ENCODE measurements at places on chromosomes 5 and 9.
A peak's percentile ranks its signal among the peaks of the same experiment; 100 is the strongest.

GRCh38 chr9:35070823-35071813 is 1.3 kb downstream of the VCP start:
- DNase-seq, result no peak

DNA sequence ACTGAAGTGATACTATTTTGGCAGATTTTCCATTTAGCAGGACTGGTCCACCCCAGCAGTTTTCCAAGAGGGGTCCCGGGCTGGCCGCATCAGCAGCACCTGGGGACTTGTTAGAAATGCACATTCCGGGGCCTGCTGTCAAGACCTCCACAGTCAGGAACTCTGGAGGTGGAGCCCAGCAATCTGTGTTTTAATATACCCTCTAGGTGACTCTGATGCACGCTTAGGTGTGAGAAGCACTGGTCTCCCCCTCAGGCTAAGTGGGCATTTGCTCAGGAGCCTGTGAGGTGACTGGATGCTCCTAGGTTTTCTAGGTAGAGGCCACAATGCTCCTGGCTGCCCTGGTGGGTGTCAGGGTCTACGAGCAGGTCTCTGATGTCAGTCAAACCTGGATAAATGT is 81.7 kb downstream of the DCP2 start:
- DNase-seq, result no peak

- no peak for DNase-seq
Observed at GRCh38 chr9:111147041-111147440, 108.8 kb upstream of the LPAR1 start.

DNA sequence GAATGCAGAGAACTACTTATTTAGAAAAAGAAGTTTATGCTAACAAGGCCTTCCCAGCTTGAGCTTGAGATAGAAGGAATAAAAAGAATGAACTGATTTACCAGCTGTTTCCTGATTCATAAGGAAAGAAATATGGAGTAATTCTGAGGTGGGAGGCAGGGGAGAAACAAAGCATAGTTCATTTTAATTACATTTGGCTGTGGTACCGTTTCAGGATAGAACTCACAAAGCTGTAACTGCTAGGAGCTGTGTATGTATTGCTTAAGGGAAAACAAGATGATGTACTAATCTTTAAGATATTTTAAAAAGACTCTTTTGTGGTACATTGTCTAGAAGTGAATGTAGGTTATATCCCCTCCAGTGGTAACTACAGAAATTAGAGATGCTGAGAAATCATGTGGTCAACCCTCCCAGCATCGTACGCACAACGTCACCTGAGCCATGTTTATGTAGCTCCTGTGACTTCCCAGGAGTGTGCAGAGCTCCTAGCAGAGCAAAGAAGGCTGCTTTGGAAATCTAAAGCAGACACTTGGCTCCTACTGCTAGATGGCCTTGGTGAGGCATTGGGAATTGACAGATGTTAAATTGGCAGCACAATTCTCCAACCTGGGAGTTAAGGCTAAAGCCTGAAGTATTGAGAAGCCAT is 208.3 kb upstream of the VLDLR start:
- no peak for DNase-seq

DNA sequence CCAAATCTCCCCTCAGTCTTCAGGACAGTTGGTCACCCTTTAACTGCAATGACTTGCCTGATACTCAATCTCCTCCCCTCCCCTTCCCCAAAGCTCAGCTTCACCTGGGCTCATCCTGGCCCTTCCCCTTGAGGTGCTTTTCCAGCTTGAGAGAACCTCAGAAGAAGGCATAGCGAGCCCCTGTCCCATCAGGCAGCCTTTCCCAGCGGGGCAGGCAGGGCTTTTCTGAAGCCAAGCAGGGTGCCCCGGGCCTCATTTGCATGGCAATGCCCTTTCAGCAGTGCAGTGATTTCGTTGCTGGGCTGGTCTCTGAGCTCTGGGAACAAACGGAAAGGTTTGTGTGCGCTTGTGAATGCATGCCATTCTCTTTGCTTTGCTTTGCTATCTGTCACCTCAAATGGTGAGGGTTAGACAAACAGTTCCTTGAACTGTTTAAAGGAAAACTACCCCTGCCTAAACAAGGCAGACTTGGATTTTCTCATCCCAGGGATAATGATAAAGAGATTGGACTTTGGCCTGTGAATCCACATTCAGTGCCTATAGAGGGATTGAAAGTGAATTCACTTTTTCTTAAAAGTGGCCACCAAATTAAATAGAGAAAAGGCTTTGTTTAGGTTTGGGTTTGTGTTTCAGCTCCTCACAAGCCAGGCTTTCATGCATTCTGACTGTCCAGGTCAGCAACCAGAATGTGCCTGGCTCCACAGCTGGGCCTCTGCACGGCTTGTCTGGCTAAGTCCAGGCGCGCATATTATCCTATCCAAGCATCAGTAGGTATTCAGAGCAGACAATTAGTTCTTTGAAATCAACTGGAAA is 165.3 kb downstream of the ZNF608 start:
- no peak for DNase-seq

DNA sequence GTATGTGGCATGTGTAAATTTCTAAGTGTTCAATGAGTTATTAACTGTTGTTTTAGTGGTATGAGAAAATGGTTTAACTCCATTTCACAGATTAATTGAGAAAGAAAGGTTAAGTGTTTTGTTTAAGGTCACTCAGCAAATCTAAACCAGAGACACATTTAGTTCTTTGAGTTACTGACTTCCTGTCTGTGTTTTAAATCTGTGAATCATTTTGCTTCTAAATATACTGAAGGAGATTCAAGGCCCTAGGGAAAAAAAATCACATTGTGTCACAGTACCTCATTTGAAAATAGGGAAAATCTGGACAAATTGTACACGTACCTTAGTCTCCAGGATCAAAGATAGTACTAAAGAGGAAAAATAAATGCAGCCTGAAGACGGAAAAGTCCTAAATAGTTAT is 368.2 kb downstream of the TMEM161B start:
- no peak for DNase-seq

DNA sequence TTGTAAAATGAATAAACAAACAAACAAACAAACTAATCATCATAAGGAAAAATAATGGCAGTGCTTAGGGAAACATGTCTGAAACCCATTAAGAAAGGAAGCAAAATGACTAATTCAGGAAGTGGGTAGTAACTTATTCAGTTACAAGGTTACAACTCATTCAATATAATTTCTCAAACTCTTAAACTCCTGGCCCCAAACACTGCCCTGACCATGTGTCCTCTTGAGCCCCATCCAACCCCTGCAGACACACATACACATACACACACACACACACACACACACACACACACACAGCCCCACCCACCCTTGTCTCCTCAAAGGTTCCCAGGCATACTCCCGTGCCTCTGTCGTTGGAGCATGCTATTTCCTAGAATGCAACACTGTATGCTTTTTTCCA is 193.9 kb downstream of the SEC61B start:
- no peak for DNase-seq

DNA sequence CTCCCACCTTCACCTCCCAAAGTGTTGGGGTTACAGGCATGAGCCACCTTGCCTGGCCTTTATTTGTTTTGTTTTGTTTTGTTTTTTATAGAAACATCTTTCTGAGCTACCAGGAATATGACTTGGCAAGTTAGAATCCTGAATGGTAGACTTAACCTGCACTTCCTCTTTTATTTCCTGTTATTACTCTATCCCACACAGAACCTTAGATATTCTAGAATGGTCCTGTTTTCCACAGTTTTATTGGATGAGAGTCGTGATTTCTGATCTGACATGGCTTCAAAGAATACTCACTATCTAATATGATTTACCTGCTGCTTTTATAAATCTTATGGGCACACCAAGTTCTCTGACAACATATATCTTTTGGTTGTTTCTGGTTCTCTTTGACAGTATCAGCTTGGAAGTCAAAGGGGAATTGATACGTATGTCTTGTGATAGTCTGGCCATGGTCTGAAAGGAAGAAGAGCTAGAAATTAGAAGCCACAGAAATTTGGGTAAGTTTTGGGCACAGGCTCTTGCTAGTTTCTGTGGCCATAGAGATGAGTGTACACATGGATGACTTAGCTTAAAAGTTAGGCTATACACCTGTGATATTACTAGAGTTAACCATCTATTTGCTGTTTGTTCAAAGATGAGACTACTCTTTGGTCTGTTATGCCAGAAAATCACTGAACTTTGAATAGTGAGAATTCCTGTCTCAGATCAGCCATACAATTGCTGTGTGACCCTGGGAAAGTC is 4.7 kb upstream of the PANK3 start:
- no peak for DNase-seq

DNA sequence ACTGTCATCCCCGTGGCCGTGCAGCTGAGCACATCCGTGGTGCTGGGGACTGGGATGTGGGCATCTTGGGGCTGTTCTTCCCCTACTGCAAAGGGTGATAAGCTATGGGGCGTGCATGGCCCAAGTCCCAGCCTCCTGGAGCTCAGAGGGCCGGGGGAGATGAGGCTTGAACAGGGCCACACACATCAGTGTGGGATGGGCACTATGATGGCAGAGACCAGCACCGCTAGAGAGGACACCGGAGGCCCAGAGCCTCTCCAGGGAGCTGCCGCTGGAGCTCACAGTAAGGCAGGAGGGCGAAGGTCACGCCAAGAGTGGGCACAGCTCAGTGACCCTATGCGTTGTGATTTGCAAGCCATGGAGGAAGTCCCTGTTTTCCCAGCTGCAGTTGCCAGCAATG is 63.5 kb downstream of the OLFM1 start:
- no peak for DNase-seq

GRCh38 chr5:72848474-72849428 is 32.3 kb downstream of the TNPO1 start:
- peak; percentile 20 for DNase-seq

GRCh38 chr5:50657044-50657443 is 9.4 kb upstream of the PARP8 start:
- DNase-seq, result no peak

DNA sequence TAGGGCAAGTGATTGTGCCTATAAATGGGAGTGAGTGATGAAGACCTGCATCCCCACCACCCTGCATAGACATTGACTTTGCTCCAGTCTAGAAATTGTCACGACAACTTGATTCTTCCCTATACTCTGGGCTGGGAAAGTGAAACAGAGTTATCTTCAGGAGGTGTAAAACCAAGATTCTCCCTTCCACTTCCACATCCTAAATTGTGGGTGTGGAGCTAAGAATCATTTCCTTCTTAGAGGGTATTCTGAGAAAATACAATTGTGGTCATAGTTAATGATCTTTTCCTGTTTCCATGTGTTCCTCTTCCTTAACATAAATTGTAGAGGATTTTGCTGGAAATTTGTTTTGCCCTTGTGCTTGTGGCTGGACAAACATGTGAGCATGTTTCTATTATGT is 96.8 kb upstream of the PJA2 start:
- DNase-seq, result no peak

GRCh38 chr9:119332522-119332921 is 36.7 kb downstream of the BRINP1 start:
- no peak for DNase-seq

DNA sequence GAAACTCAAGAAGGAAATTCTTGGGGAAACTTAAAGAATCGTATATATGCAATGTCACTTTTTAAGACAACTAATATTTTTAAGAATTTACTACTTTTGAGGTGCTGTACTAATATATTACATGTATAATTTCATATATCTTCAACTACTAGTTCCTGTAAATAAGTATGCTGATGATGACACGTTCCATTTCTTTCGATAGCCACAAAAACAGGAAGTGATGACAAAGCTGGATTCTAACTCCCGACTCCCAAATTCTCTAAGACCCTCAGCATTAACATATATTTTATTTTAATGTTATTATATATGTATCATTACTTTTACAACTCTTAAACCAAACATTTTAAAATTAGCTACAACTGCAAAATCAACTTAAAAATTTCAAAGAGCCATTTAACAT is 74.8 kb downstream of the STK32A start:
- no peak for DNase-seq

- DNase-seq, result no peak
Observed at GRCh38 chr5:56838409-56839039, 23.2 kb downstream of the MAP3K1 start.

- DNase-seq, result no peak
Observed at GRCh38 chr9:136802321-136802720, 5.4 kb upstream of the RABL6 start.

GRCh38 chr5:132825033-132825833 is 5.2 kb downstream of the SHROOM1 start:
- DNase-seq, result no peak

DNA sequence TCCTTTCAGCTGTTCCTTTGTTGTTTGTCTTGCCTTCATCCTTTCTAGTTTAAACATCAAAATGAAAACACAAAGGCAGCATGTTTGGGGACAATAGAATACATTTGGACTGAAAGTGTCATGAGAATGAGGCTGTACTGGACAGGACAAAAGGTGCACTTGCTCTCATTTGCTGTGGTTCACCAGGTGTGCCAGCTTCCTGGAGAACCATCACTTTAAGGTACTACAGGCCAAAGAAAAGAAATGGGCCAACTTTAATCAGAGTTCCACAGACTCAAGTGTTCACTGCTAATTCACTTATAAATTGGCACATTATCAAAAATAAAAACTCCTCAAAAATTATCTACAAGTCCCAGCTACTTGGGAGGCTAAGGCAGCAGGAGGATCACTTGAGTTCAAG is 53.8 kb downstream of the ABHD17B start:
- DNase-seq, result no peak

DNA sequence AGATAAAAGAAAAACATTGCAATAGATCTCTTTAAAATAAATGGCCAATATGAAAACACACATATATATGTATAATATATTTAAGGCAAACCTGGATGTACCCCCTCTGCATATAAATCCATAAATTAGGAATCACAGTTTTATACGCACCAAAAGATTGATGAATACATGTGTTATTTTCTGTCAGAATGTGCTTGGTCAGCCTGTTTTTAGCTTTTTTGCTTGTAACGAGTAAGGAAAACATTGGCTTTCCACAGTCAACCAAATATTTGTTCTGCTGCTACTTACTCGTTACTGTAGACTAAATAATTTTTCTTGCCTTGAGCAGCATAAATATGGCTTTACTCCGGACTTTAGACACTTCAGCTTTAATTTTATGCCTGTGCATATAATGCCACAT is 173.7 kb downstream of the CWC27 start:
- DNase-seq, result no peak

DNA sequence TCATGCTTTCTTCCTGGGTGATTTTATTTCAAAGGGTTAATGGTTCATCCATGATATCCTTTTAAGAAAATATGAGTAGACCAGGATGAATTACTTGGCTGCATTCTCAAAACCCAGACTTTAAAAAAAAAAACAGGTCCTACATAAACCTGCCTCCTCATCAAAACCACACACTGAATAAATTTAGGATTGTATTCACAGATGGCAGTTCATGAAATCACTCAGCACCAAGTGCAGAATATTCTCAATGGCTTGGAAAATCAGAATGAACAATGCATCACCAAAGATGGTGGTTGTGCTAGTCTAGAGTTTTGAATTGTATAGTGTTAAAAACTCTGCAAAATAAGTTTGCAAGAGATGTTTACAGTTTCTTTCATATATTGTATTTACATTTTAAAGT is 145.4 kb upstream of the GRAMD2B start:
- DNase-seq, result no peak

- DNase-seq, result no peak
Observed at GRCh38 chr9:135401218-135401617, 78.4 kb upstream of the PPP1R26 start.

All from activated effector memory CD4-positive, alpha-beta T cell treated with Interleukin-2 at 50 U/mL for 16 hours (primary cell).